ENCODE measurements at places on chromosomes 7 and 10.

GRCh38 chr7:36107926-36108631 lies 45.0 kb upstream of the EEPD1 start:
- no peak for DNase-seq

GRCh38 chr10:113004069-113004618 lies 54.1 kb downstream of the TCF7L2 start:
- DNase-seq: no peak

GRCh38 chr7:82506702-82507101 lies 63.1 kb upstream of the CACNA2D1 start:
- no peak for DNase-seq

DNA sequence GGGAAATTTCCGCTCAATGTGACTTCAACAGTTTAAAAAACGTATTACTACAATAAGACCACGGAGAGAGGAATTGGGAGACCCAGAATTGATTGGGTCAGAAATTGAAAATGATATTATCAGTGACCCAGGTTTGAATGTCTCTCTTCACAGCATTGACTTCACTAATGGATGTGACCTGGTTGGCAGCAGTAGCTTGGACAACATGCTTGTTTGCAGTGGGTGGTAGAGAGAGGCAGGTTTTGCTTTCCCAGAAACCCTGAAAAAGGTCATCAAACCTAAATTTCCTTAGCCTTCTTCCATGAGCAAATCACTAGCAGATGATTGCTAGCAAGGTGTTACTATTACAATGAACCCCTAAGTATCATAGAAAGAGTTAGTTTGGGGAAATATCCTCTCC lies 89.7 kb upstream of the ANTXRL start:
- no peak for DNase-seq

DNA sequence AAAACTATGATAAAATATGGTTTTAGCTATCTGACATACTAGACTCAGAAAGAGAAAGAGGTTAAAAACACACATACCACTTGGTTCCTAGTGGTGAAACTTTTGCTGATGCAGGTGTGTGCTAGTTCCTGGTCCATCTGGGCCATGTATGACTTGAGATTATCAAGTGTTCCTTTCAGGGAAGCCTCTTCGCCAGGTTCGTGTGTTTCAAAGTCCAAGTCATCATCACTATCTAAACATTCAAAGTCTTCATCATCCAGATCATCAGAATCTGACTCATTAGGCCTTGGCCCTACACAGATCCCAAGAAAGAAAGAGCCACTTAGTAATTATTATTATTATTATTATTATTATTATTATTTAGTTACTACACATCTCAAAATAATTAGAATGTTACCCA lies 26.4 kb downstream of the NUDT13 start:
- DNase-seq: no peak

GRCh38 chr7:133509822-133510221 lies 256.9 kb downstream of the EXOC4 start:
- DNase-seq: no peak

- DNase-seq: no peak
These were observed 30.0 kb downstream of the EEPD1 start for GRCh38 chr7:36182854-36183604.

DNA sequence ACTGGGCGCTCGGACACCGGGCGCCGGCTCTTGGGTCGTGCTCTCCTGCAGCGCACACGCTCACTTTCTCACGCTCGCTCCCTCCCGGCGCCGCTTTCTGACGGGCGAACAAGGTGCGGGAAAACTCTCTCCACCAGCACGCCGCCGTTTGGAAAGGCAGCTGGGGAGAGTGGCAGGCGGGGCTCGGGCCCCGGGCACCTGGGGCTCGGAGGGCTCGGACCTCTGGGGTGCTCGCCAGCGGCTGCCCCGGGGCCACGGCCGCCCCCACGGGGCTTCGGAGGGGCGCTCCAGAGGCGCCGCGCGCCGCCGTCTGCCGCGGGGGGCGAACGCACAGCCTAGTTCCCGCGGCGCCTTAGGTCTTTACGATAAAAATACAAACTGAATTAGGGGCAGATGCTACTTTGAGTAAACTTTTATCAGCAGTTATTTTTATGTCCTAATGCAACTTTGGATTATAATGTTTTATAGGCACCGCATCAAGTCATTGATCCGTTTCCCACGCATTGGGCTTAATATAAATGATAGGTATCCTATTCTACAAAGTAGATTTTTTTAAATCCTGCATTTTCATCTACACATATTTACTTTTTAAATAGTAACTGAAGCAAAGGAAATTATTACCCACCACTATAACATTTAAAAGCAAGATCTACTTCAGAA lies 535 bp upstream of the EPC1 start:
- DNase-seq: peak; percentile 14

DNA sequence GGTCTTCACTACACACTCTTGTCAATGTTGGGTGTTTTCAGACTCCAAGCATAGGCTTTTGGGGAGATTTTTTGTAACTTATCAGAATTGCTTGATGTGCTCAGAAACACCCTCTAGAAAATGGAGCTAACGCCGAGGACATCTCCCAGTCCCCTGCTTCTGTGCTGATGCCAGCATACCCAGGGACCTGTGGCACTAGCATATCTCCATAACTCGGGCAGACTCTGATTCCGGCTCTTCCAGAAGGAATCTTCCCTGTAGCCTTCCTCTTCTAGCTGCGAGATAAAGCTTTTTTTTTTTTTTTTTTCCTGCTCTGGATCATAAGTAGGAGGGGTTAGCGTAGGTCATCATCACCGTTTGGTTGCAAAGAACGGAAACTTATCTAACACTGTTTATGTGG lies 434.4 kb downstream of the GALNT17 start:
- DNase-seq: no peak

DNA sequence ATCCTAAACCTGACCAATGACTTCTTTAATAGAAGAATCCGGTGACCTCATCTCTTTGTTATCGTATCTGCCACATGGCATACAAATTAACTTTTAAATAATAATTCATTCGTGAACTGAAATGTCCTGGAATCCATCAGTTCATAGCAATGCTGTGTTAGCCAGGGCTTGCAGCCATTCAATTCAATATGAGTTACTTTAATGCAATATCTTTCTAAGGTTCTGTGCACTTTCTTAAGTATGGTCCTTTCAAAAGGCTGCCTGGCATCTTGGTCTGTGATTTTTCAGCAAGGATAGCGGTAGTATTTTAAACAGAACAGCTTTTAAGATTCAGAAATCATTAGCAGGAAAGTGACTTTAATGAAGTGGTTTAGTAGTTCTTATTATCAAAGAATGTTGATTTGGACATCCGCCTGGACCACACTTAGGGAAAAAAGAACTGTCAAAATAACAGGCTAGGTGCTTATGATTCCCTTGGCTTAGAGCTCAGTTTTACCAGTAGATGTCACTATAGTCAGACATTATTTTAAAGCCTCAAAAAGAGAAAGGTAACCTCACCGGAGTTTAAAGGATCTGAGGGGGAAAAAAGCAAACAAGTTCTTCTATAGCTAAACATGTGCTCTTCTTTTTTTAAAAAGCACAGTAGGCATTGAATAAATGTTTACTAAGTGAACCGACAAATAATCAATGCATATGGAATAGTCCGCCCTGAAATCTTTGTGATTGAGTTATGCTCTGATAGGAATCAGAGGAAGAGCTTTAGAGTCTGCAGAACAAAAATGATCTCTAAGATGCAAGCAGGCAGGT lies 22.7 kb downstream of the SLC35G1 start:
- no peak for DNase-seq

- DNase-seq: no peak
These were observed 36.2 kb upstream of the R3HCC1L start for GRCh38 chr10:98098247-98098646.

DNA sequence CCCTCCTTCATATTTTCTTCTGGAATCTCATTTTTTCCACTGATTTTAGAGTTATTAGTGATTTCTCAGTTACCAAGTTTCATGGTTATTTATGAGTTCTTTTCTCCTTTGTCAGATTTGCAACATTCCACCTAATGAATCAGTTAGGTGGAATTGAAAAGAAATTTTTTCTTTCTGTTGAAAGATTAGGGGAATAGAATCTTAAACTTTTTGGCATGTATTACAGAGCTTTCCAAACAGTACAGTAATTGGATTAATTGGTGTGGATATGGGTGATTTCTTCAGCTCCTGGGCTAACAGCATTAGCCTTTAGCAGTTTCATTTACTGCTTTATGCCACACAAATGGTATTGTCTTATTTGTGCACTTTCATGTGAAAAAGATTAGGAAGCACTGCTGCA lies 17.0 kb downstream of the STAM start:
- no peak for DNase-seq

DNA sequence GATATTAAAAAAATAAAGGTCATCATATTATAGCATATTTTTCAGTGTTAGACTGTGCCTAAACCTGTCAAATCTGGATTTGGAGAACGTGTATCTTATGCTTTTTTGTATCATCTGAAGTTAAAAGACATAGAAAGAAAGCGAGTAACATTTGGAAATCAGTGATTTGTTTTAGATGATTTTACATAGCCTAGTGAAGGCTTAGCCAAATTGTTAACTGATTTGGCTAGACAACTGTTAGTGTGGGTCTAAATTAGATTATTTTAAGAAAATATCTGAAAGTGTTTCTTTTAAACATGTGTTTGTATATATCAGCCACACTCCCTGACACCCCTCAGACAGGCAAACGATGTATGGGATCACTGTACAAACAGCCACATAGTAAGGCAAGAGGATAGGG lies 35.6 kb downstream of the ACTA2 start:
- no peak for DNase-seq

GRCh38 chr10:31318382-31318853 lies 598 bp upstream of the ZEB1 start:
- DNase-seq: no peak

- DNase-seq: no peak
These were observed 141.7 kb downstream of the MACC1 start for GRCh38 chr7:20075440-20075839.

- no peak for DNase-seq
These were observed 198.6 kb downstream of the HECW1 start for GRCh38 chr7:43311052-43311451.

- DNase-seq: peak; percentile 38
These were observed 17.3 kb upstream of the CSGALNACT2 start for GRCh38 chr10:43120929-43121314.

DNA sequence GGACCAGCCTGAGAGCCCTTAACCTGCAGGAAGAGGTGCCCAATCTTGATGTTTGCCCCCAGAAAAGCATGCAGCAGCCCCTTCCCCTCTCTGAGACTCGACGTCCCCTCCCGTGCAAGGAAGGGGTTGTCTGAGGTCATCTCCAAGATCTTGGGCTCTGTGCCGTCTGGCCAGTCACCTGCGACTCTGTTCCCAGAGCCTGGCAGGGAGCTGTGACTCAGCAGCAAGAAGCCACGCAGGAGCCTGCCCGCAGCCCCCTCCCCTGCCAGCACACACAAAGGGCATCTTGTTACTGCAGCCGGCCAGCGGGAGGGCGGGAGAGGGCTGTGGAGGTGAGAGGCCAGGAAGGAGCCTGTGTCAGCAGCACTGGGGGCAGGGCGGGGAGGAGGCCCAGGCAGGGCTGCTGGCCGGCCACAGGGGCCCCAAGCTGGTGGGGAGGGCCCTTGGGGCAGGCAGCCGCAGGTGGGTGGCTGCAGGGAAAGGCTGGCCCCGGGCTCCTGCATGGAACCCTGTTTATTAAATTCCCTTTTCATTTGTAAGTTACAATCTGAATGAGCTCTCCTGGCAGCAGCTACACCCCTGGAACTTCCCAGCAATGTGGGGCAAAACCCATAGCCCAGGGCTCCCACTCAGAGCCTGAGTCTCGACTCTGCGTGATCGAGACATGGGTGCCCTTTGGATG lies 103.7 kb upstream of the ZMIZ1 start:
- DNase-seq: no peak

GRCh38 chr7:139362981-139363380 lies 3.3 kb downstream of the LUC7L2 start:
- no peak for DNase-seq

DNA sequence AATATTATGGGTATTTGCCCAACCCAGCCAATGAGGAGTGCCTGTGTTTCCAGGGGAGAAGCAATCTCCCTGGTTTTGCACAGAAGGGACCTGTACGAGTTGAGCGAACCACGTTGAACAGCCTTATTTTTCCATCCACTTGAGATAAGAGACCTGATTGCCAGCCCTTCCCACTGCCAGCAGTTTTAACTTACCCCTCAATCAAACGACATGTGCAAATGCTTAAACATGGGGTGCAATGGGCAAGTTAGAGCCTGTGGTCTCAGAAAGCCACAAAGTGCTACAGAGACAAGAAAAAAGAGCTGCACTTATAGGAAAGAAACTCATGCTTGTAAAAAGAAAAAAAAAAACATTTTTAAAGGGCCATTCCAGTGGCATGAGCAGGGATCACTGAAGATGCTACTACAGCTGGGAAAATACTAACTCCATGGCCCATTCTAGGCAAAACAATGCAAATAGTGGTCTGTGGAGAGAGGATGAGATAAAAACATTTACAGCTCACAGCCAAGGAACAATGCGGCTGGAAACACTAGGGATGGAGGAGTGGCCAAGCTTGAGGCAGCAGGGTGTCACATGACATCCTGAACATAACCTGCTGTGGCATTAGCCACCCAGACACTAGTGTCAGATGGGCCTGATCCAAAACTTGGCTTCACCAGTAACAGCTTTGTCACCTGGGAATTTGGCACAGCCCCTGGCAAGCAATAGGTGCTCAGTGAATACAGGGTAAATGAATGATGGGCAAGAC lies 162.8 kb downstream of the ELMO1 start:
- DNase-seq: no peak

GRCh38 chr10:10826125-10826524 lies 191.5 kb upstream of the CELF2 start:
- no peak for DNase-seq

GRCh38 chr7:50608196-50608906 lies 43.1 kb upstream of the DDC start:
- no peak for DNase-seq

- DNase-seq: no peak
These were observed 34.7 kb upstream of the PPP1R3A start for GRCh38 chr7:113953553-113953952.

DNA sequence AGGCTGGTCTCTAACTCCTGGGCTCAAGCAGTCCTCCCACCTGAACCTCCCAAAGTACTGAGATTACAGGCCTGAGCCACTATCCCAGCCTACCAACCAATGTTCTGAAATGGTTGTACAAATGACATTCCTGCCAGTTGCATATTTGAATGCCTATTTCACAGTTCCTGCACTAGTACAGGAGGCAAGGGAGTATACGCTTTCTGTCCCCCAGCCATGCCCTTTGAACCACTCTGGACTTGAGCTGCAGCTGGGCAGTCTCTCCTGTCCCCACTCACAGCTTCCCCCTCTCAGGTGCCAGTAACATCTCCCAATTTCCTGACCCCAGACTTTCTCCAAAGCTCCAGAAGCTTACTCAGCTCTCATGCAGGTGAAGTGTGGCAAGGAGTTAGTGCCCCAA lies 58.9 kb downstream of the SPOCK2 start:
- DNase-seq: no peak

Measured in activated CD8-positive, alpha-beta memory T cell treated with anti-CD3 and anti-CD28 coated beads for 4 hours (primary cell).